ENCODE measurements at places on chromosomes 11 and 22. TPM values are rescaled to one million over a fixed set of nuclear protein-coding genes. Genes with fewer than 3 reads are reported as not detected.

C11orf97 gene
- not detected for total RNA-seq

FAM227A gene
- 0.41 TPM for total RNA-seq

DNAJB13 gene
- total RNA-seq, result 1.8 TPM

NR1H3 gene
- 13.7 TPM for total RNA-seq

MAJIN gene
- not detected for total RNA-seq

PLXNB2 gene
- 100 TPM for total RNA-seq

NEFH gene
- 11.6 TPM for total RNA-seq

TRMT2A gene
- total RNA-seq, result 55.8 TPM

MAP4K2 gene
- 26.6 TPM for total RNA-seq

GAB4 gene
- not detected for total RNA-seq

OR8D1 gene
- total RNA-seq, result not detected

TMEM45B gene
- not detected for total RNA-seq

TBX1 gene
- 15.4 TPM for total RNA-seq

PGA5 gene
- not detected for total RNA-seq

SMC1B gene
- total RNA-seq, result not detected

BTG4 gene
- total RNA-seq, result 8.1 TPM

KCTD14 gene
- total RNA-seq, result 9.6 TPM

OR51B2 gene
- total RNA-seq, result not detected

SYT8 gene
- total RNA-seq, result not detected

MPPED1 gene
- total RNA-seq, result not detected

SCO2 gene
- 4.9 TPM for total RNA-seq

RPUSD4 gene
- total RNA-seq, result 33.1 TPM

KRTAP5-10 gene
- not detected for total RNA-seq

NRIP3 gene
- 1.1 TPM for total RNA-seq

RFPL2 gene
- total RNA-seq, result 0.85 TPM

LIN7C gene
- 38.7 TPM for total RNA-seq

AP2A2 gene
- 47.5 TPM for total RNA-seq

ALDH3B2 gene
- not detected for total RNA-seq

PNPLA5 gene
- total RNA-seq, result not detected

OTOG gene
- total RNA-seq, result not detected

All from G401 (cell line).